ENCODE measurements at places on chromosomes 13 and 19. TPM values are rescaled to one million over a fixed set of nuclear protein-coding genes. Genes with fewer than 3 reads are reported as not detected.

DNA sequence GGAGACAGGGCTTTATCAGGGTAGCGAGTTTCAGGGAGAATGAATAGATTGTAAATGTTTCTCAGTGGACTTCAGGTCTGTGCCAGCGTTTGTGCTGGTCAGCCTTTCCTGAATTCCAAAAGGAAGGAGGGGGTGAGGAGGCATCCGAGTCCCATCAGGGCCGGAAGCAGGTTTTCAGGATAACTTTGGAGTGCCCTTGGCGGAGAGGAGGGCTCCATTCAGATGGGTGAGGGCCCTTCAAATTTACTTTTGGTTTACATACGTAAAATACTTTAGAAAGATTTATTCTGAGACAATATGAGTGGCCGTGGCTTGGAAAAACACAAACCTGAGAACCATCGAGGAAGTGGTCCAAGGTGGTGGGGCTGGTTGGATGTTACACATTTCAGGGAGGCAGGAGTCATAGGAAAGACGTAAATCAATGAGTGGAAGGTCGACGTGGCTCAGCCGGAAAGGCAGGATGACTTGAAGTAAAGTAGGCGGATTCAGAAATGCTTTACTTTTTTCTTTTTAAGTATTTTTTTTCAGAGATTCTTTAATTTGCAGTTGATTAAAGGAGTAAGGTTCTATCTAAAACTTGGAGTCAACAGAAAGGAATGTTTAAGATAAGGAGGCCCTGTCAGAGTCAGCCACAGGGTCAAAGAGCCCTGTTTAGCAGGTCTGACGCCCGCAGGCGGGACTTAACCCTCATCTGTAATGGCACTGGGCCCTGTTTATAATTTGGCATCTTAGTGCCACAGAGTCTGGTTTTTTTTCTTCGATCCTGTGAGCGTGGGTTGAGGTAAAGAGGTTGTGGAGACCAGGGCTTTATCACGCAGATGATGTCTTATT is 32.8 kb downstream of the ATP11A start:
- DNase-seq: peak; percentile 97

C19orf67 gene
- not detected for total RNA-seq

KLF5 gene
- 6.0 TPM for total RNA-seq

COX7A1 gene
- total RNA-seq: not detected

PIK3R2 gene
- total RNA-seq: 21.4 TPM

GRCh38 chr13:98133946-98134345 is 8.9 kb upstream of the FARP1 start:
- DNase-seq: no peak

MIR17HG gene
- total RNA-seq: 0.44 TPM
